ENCODE measurements at places on chromosomes 2 and 18.

GRCh38 chr18:23495723-23496440 lies 7.4 kb upstream of the RMC1 start:
- DNase-seq = no peak

GRCh38 chr18:78722929-78723710 lies 256.5 kb upstream of the SALL3 start:
- no peak for DNase-seq

DNA sequence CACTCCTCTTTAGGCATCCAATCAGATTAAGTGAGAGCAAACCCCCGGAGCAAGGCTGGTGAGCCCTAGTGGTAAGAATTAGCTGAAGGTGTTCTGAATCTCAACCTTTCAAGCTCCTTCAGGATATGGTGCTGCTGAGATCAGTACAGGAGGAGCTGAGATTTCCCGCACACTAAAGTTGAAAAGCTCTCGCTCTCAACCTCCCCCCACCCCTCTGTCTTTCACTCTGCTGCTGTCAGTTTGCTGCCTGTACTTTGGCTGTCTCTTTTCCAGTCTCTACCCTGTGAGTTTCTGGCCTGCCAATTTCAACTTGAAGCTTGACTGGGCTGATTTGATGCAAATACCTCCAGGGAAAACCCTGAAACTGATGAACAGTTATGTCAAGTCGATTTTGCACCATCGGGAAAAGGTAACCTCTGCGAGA lies 15.7 kb downstream of the ZEB2 start:
- DNase-seq = no peak

- DNase-seq = no peak
Measured at GRCh38 chr2:118222672-118223421, 134.6 kb downstream of the INSIG2 start.

DNA sequence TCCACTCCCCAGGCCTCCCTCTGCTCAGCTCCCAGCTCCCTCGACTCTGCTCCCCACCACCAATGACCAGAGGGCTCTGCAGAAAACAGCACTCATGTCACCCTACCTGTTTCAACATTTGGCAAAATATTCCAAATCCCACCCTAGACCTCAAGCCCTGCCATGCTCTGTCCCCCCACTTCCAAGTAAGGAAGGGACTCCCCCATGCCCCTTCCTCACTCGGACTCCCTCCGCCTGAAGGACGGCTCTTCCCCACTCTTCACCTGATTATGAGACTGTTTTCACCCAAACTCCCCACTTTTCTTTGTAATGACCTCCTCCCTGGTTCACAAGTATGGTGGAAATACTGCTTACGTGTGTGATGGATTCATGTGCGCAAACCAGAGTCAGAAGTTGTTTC lies 208.4 kb downstream of the MGAT5 start:
- DNase-seq = no peak

- DNase-seq = no peak
Measured at GRCh38 chr18:48003426-48004349, 73.2 kb upstream of the SMAD2 start.

- no peak for DNase-seq
Measured at GRCh38 chr18:10265560-10266333, 188.7 kb upstream of the APCDD1 start.
